ENCODE measurements at places on chromosomes 11 and 22. TPM values are rescaled to one million over a fixed set of nuclear protein-coding genes. Genes with fewer than 3 reads are reported as not detected.

DNA sequence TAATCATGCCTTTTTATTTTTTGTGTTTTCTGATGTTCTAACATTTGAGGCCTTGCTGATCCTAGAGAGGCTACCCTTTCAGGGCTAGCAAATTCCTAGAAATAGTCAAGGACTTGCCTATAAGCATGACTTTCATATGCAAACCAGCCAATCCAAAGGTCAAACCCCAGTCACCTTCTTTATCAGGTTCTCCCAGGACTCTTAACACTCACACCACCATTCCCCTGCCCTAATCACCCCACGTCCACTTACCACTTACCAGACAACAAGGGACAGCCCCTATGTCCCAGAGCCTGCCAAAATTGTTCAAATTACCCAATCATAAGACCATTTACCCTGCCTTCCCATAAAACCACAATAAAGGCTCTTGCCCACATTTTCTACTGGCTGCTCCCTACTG, 1339.8 kb downstream of the LRRC4C start:
- no peak overlapping the region for H3K4me3 ChIP-seq
- no peak overlapping the region for H3K27ac ChIP-seq
- no peaks in the 10 kb centered on the region for H3K4me1 ChIP-seq
- H3K27me3 ChIP-seq, result no peaks in the 10 kb centered on the region
- DNase-seq, result no peak

- peaks cover 10% of the 10 kb centered on the region for H3K27me3 ChIP-seq
- H3K4me3 ChIP-seq, result no peak overlapping the region
- H3K4me1 ChIP-seq, result no peaks in the 10 kb centered on the region
- no peak for DNase-seq
- H3K36me3 ChIP-seq, result no peaks in the 10 kb centered on the region
These were observed 191.0 kb downstream of the NAV2 start for GRCh38 chr11:19903620-19904069.

TBX10 gene
- total RNA-seq, result not detected

CECR2 gene
- total RNA-seq, result not detected

RFPL1 gene
- not detected for total RNA-seq

DNA sequence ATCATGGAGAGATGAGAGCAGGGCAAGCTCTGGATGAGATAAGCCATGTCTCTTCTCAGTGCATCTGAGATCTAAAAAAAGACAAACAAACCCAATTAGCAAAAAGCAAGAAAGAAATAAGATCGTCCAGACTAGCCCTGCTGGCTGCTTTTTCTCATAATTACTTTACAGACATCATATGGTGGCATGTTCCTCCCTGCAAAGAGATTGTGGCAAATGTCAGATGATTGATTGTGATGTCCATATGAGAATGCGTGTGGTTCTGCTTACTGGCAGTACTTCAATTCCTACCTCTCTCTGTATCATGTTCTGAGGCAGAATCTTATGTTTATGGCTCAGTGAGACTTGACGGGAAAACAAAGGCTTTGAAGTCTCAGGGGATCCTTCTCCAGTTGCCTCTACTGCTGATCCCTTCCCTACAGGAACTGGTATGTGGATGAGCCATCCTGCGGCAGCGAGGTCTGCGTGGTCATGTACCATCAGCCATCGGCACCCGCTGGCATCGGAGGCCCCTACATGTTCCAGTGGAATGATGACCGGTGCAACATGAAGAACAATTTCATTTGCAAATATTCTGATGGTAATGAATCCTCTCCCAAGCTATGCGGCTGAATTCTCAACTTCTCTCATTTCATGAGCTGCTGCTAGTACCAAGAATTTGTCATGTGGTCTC, 8.8 kb downstream of the LAYN start:
- H3K27me3 ChIP-seq, result peaks cover 2% of the 10 kb centered on the region
- no peak overlapping the region for H3K4me3 ChIP-seq
- H3K27ac ChIP-seq, result no peak overlapping the region
- DNase-seq, result no peak
- H3K36me3 ChIP-seq, result peaks cover 59% of the 10 kb centered on the region
- H3K4me1 ChIP-seq, result peaks cover 5% of the 10 kb centered on the region

NCF4 gene
- 35.3 TPM for total RNA-seq

DNA sequence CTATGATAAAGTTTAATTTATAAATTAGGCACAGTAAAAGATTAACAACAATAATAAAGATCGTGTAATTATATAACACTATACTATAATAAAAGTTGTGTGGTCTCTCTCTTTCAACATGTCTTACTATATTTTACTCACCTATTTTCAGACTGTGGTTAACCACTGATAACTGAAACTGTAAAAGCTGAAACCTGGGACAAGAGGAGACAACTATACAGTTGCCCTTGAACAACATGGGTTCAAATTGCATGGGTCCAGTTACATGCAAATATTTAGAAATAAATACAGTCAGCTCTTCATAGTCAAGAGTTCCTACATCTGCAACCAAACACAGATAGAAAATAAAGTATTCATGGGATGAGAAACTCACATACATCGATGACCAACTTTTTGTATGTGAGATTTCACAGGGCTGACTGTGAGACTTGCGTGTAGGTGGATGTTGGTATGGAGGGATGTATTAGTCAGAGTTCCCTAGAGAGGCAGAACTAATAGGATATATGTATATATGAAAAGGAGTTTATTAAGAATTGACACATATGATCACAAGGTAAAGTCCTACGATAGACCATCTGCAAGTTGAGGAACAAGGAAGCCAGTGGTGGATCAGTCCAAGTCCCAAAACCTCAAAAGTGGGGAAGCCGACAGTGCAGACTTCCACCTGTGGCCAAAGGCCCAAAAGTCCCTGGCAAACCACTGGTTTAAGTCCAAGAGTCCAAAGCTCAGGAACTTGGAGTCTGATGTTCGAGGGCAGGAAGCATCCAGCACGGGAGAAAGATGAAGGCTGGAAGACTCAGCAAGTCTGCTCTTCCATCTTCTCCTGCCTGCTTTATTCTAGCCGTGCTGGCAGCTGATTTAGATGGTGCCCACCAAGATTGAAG, 359.5 kb downstream of the INSC start:
- H3K4me3 ChIP-seq, result no peak overlapping the region
- no peak overlapping the region for H3K27ac ChIP-seq
- no peaks in the 10 kb centered on the region for H3K27me3 ChIP-seq

DNA sequence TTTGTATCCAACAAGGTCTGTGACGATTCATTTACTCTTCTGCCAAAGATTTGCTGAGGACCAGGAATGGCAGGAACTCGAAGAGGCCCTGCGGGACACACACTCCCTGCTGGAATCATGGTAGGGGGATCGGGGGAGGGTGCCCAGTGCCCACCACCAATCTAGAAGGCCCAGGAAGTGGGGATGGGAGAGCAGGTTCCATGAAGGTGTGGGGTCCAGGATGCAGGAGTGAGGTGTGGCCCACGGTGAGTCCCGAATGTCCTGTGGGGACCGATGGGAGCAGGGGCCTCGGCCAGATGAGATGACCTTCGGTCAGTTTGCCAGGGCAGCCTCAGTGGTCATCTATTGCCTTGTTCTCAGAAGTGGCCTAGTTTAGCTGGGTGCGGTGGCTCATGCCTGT, 492.7 kb downstream of the BRD1 start:
- H3K27ac ChIP-seq, result no peak overlapping the region
- H3K4me1 ChIP-seq, result no peaks in the 10 kb centered on the region
- no peaks in the 10 kb centered on the region for H3K36me3 ChIP-seq
- H3K4me3 ChIP-seq, result no peak overlapping the region
- H3K27me3 ChIP-seq, result no peaks in the 10 kb centered on the region
- no peak for DNase-seq

DNA sequence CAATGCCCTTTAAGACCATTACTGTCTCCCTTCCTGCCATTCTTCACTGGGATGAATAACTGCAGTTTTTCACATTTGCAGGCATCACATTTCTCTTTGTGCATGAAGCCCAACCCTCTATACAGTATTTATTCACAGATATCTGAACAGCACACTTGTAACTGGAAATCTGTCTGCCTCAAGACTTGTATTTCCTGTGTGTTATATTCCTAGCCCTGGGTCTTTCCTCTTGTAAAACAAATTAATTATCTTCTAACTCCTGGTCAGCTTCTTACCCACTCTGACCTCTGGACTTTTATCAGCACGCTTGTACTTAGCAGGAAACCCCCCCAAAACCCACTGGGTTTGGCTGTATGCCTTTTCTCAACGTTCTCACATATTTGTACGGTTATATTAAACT, 2.0 kb downstream of the CSRP3 start:
- H3K36me3 ChIP-seq, result no peaks in the 10 kb centered on the region
- H3K27me3 ChIP-seq, result peaks cover 2% of the 10 kb centered on the region
- no peak for DNase-seq

DNA sequence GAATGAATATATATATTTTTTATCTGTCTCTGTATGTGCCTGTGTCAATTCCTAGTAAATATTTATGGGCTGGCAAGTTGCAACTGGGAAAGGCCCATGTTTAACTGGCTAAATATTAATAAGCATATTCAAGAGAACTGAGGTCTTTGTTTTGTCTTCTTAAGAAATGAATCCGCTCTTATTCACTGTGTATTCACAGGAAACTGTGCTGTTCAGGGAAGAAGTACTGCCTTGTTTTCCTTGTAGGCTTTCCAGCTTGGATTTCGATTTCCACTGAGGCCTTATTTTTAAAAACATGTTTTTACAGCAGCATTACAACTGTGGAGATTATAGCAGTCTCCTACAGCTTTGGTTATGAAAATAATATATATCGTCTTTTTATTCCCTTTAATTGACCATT, 64.7 kb downstream of the LDLRAD3 start:
- no peaks in the 10 kb centered on the region for H3K36me3 ChIP-seq
- H3K27ac ChIP-seq, result no peak overlapping the region
- H3K4me1 ChIP-seq, result no peaks in the 10 kb centered on the region

ALX4 gene
- total RNA-seq, result not detected

- H3K36me3 ChIP-seq, result no peaks in the 10 kb centered on the region
- H3K27ac ChIP-seq, result no peak overlapping the region
- no peaks in the 10 kb centered on the region for H3K4me1 ChIP-seq
- H3K27me3 ChIP-seq, result no peaks in the 10 kb centered on the region
- DNase-seq, result no peak
These were observed 18.4 kb downstream of the SULT4A1 start for GRCh38 chr22:43843783-43844530.

- peaks cover 42% of the 10 kb centered on the region for H3K4me1 ChIP-seq
- H3K27me3 ChIP-seq, result no peaks in the 10 kb centered on the region
- H3K27ac ChIP-seq, result no peak overlapping the region
- DNase-seq, result no peak
- no peak overlapping the region for H3K4me3 ChIP-seq
- peaks cover 33% of the 10 kb centered on the region for H3K36me3 ChIP-seq
These were observed 4.1 kb downstream of the RTCB start for GRCh38 chr22:32407936-32408335.

BTG4 gene
- 0.31 TPM for total RNA-seq

GRCh38 chr11:32187111-32187510, 96.2 kb downstream of the RCN1 start:
- H3K36me3 ChIP-seq, result no peaks in the 10 kb centered on the region
- DNase-seq, result no peak
- H3K27ac ChIP-seq, result no peak overlapping the region
- no peaks in the 10 kb centered on the region for H3K4me1 ChIP-seq
- H3K27me3 ChIP-seq, result peaks cover 2% of the 10 kb centered on the region

VEGFB gene
- total RNA-seq, result 93.4 TPM
